ENCODE measurements at places on chromosomes 7 and 10. TPM values are rescaled to one million over a fixed set of nuclear protein-coding genes. Genes with fewer than 3 reads are reported as not detected.

Gene CCL24
- polyA plus RNA-seq: not detected

Gene SPAM1
- polyA plus RNA-seq: not detected

Gene LOXL4
- not detected for polyA plus RNA-seq

- no peak for DNase-seq
- H3K27ac ChIP-seq: no peak overlapping the region
- no peaks in the 10 kb centered on the region for H3K4me1 ChIP-seq
- H3K4me3 ChIP-seq: no peak overlapping the region
- no peaks in the 10 kb centered on the region for H3K27me3 ChIP-seq
- no peaks in the 10 kb centered on the region for H3K36me3 ChIP-seq
Measured at GRCh38 chr10:10313149-10313835, 704.4 kb upstream of the CELF2 start.

DNA sequence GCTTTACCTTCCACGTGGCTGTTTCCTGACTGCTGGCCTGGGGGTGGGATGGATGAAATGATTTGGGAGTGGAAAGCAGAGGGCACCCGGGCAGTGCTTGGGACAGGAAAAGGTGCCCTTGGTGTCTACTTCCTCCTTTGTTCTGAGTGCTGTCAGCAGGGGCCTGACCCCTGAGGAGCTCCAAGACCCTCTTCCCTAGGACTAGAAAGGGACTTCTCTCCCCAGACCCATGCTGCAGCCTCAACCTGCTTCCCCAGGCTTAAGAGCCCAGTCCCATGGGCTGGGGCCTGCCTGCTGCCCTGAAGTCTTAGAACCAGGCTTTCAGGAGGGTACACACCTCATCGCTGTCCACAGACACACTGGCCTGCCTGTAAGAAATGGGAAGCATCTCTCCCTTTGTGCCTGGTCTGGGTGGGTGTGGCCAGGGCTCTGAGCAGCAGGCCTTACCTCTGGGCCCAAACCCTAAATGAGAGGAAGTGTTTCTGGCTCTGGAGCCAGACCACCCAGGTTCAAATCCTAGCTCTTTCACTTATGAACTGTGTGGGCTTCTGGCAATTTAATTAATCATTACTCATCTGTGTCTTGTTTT lies 12.9 kb downstream of the CDH23 start:
- H3K27ac ChIP-seq: no peak overlapping the region
- no peak for DNase-seq
- H3K36me3 ChIP-seq: no peaks in the 10 kb centered on the region
- no peaks in the 10 kb centered on the region for H3K27me3 ChIP-seq

- H3K36me3 ChIP-seq: peaks cover 18% of the 10 kb centered on the region
- no peaks in the 10 kb centered on the region for H3K4me1 ChIP-seq
- no peaks in the 10 kb centered on the region for H3K27me3 ChIP-seq
- H3K4me3 ChIP-seq: no peak overlapping the region
Measured at GRCh38 chr7:123548406-123548805, 9.2 kb downstream of the NDUFA5 start.

DNA sequence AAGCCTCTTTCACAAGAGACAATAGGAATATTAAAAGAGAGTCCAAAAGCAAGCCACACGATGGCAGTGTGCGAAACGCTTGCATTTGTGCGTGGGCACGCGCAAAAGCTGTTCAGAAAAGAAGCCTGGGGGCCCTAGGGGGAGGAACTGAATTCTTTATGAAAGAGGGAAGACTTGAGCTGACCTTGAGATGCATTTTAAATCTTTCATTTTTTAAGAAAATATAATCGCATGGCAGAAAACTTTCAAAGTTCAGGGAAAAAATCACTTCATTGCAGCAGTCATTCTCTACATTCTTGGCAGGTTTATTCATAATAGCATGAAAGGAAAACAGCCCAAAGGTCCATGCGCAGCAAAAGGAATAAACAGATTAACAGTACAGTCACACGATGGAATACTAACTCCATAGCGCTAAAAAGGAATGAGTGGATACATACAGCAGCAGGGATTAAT lies 206.5 kb upstream of the PRKCQ start:
- H3K4me1 ChIP-seq: no peaks in the 10 kb centered on the region
- H3K4me3 ChIP-seq: no peak overlapping the region
- H3K36me3 ChIP-seq: no peaks in the 10 kb centered on the region
- no peak overlapping the region for H3K27ac ChIP-seq
- no peak for DNase-seq
- no peaks in the 10 kb centered on the region for H3K27me3 ChIP-seq

DNA sequence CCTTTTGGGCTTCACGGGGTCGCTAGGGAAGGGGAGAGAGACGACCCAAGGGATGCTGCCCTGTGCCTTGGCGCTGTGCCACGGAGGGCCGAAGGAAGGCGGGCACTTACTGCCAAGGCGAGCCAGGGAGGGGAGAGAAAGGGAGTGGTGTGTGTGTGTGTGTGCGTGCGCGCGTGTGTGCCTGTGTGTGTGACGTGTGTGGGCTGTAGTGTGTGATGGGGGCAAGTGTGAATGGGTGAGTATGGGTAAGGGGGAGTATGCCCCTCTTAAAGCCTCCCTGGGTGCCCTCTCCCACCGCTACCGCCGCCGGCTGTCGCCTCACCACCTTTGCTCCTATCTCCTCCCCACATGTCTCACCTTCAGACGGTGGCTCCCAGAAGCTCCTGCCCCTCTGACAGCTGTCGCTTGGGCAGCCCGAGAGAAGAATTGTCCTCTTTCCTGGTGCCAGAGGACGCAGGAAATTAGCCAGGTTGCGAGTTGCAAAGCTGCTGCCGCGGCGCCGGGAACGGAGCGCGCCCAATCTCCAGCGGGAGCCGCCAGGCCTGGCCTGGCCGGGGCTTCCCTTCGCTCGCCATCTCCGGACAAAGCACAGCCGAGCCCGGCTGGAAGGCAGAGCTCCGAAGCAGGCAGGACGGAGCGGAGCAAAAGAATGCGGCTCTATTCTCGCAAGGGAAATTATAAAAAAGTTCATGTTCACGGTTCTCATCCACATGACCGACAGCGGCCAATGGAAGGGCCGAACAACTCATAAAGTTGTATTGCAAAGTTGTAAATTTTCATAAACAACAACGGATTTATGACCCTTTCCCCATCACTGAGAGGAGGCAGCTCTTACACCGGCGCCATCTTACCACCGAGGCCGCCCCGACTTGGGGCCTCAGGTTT lies at the start of gene HOXA3:
Gene HOXA3 (minus strand): TSS at position 653 of the 885 bp plus-strand sequence. CDS start 41,943 bp downstream, outside the sequence.
- H3K4me1 ChIP-seq: peaks cover 52% of the 10 kb centered on the region
- H3K36me3 ChIP-seq: no peaks in the 10 kb centered on the region
- DNase-seq: no peak
- peaks cover 71% of the 10 kb centered on the region for H3K27me3 ChIP-seq

DNA sequence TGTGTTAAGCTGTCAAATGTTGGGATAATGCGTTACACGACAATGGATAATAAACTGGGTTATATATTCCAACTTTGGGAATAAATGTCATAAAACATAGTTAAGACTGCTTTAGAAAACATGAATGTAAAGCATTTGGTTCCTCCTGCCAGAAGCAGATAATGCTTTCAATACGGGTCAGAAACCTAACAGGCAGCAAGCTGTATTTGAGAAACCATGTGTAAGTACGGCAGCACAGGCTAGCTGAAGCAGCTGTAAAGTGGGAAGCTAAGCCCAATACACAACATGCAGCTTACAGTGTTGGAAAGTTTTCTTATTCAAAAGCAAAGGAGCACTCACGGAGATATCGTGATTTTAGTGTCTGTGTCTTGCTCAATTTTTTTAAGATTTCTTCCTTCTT lies 46.5 kb downstream of the MALSU1 start:
- no peaks in the 10 kb centered on the region for H3K36me3 ChIP-seq
- peak overlapping the region; percentile 53 for H3K4me3 ChIP-seq
- H3K4me1 ChIP-seq: peaks cover 6% of the 10 kb centered on the region
- no peak for DNase-seq
- no peaks in the 10 kb centered on the region for H3K27me3 ChIP-seq
- peak overlapping the region; percentile 45 for H3K27ac ChIP-seq

- no peak overlapping the region for H3K4me3 ChIP-seq
- H3K27me3 ChIP-seq: no peaks in the 10 kb centered on the region
- H3K4me1 ChIP-seq: no peaks in the 10 kb centered on the region
- DNase-seq: no peak
Measured at GRCh38 chr10:126027692-126028091, 131.3 kb downstream of the FANK1 start.

DNA sequence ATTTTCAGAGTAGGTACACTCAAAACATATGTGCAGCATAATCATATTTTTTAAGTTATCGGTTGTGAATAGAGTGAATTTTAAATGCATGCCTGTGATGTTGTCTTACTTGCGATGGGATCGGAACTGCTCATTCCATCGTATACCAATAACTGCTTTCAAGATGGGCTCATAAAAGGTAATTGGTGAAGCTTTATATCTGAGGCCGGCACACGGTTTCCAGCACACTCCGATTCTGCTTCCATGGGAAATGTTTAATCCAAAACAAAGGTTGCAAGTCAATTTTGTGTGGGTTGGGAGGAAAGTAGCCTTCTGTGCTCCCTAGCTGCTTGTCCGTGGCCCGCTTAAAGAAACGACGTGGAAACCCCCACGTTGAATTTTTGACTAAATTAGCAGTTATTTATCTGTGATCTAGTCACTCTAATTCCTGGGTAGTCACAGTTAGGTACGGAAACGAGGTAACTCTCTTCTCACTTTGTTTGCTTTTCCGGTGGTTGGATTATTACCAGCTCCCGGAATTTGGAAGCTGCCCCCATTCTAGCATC lies 10.1 kb upstream of the CELF2 start:
- no peak for DNase-seq
- no peak overlapping the region for H3K27ac ChIP-seq
- no peaks in the 10 kb centered on the region for H3K4me1 ChIP-seq
- H3K36me3 ChIP-seq: no peaks in the 10 kb centered on the region
- H3K27me3 ChIP-seq: no peaks in the 10 kb centered on the region
- no peak overlapping the region for H3K4me3 ChIP-seq

DNA sequence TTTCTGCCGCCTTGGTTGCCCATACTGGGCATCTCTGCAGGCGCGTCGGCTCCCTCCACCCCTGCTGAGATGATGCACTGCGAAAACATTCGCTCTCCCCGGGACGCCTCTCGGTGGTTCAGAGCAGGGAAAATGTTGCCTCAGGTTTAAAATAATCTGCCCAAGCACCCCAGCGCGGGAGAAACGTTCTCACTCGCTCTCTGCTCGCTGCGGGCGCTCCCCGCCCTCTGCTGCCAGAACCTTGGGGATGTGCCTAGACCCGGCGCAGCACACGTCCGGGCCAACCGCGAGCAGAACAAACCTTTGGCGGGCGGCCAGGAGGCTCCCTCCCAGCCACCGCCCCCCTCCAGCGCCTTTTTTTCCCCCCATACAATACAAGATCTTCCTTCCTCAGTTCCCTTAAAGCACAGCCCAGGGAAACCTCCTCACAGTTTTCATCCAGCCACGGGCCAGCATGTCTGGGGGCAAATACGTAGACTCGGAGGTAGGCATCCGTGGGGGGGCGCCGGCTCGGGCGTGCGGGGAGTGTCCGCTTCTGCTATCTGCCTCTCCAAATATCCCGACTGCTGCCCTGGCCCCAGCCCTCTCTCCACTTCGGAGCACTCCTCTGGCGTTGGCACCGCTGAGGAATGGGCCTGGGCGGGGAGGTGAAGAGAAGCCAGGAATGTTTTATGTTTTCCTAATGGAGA lies at the start of gene CAV1:
Gene CAV1 (plus strand): TSS at position 428 of the 689 bp plus-strand sequence. CDS start 27 bp downstream, at position 455.
- H3K27ac ChIP-seq: no peak within 1 kb of the TSS
- DNase-seq: peak; percentile 24
- peaks cover 14% of the 10 kb centered on the region for H3K4me1 ChIP-seq
- H3K27me3 ChIP-seq: peaks cover 22% of the 10 kb centered on the region
- H3K36me3 ChIP-seq: no peaks in the 10 kb centered on the region

GRCh38 chr7:3042861-3043489 lies 692 bp downstream of the CARD11 start:
- peak; percentile 51 for DNase-seq
- no peaks in the 10 kb centered on the region for H3K36me3 ChIP-seq
- peak overlapping the region; percentile 85 for H3K4me3 ChIP-seq
- H3K27me3 ChIP-seq: no peaks in the 10 kb centered on the region
- H3K4me1 ChIP-seq: peaks cover 54% of the 10 kb centered on the region

GRCh38 chr7:73308074-73308664 lies 457 bp downstream of the NSUN5 start:
- H3K27me3 ChIP-seq: no peaks in the 10 kb centered on the region
- DNase-seq: no peak
- H3K4me3 ChIP-seq: peak overlapping the region; percentile 79
- H3K36me3 ChIP-seq: no peaks in the 10 kb centered on the region
- peaks cover 15% of the 10 kb centered on the region for H3K4me1 ChIP-seq

Data from naive thymus-derived CD4-positive, alpha-beta T cell (primary cell).